OCI-LY7 (cell line): ENCODE measurements at places on chromosomes 11 and 22.

GRCh38 chr11:113647108-113647507 is 59.0 kb downstream of the TMPRSS5 start:
- DNase-seq: no peak

DNA sequence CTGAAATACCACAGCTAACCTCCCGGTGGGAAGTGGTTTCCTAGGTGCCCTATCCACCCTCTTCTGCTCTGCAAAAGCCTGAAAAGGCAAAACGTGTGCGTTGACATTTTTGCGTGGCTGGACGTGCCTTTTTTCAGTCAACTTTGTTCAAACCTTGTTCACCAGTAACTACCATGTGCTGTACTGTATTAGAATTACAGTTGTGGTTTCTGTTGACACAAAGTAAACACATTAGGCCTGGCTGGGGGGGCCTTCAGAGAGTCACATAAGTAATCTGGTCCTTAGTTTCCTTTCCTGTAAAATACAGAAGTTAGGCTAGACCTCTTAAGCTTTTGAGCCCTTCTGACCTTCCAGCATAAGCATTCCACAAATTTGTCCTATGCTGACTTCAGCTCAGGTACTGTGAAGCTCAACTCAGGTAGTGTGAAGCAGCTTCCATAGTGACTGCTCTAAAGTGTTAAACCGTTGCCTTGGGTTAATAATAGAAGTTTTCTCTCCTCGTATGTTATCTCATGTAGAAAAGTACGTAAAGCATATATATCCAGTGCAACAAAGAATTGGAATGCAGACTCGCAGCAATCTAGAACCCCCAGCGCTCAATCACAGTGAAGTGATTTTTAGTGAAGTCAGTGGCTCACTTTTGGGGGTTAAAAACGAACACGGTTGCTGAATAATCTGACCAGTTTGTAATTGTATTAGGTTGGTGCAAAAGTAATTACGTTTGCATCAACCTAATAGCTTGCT is 1.8 kb downstream of the EWSR1 start:
- DNase-seq: peak; percentile 30

GRCh38 chr11:12243486-12243885 is 133.1 kb downstream of the MICAL2 start:
- DNase-seq: no peak

DNA sequence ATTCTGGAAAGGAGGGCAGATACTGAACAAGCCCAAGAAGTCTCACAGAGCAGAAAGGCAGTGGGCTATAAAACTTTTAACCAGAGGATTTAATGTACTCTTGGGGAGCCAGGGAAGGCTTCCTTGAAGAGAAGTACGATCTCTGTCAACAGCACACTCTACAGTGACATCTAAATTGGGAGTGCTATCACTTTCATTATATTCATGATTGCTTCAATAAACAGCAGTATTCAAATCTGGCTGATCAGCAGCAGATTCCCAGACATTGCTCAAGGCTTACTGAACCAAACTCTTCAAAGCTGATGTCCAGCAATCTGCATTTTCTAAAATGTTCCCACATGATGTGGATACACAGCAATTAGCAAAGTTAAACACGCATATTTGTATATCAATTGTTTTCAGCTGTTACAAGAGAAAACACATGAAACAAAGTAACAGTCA is 44.2 kb downstream of the SYTL2 start:
- no peak for DNase-seq
